Stimulated activated CD4-positive, alpha-beta T cell treated with anti-CD3 and anti-CD28 coated beads, Interleukin-15, amount 100 ng/mL, for 1 hour (primary cell): ENCODE measurements at places on chromosomes 1 and 21.

- DNase-seq = no peak
Observed at GRCh38 chr1:111980686-111981085, 8.8 kb downstream of the KCND3 start.

DNA sequence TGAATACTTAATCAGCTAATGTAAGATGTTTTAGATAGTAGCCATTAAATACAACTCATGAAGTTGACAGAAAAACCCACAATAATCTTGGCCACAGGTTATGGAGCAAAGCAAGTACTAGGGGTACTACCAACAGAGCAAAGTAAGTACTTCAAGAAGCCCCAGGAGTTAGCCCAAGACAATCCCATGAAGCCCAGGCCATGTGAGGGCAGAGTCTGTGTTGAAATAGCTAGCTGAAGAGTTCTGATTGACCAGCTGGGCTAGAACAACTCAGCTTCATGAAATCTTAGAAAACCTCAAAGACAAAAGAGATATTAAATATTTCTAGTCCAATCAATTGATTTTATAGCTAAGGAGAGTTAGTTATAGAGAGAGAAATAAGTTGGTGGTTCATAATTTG lies 212.9 kb upstream of the HOOK1 start:
- DNase-seq = no peak

GRCh38 chr1:167100730-167101129 lies 6.9 kb downstream of the STYXL2 start:
- no peak for DNase-seq

DNA sequence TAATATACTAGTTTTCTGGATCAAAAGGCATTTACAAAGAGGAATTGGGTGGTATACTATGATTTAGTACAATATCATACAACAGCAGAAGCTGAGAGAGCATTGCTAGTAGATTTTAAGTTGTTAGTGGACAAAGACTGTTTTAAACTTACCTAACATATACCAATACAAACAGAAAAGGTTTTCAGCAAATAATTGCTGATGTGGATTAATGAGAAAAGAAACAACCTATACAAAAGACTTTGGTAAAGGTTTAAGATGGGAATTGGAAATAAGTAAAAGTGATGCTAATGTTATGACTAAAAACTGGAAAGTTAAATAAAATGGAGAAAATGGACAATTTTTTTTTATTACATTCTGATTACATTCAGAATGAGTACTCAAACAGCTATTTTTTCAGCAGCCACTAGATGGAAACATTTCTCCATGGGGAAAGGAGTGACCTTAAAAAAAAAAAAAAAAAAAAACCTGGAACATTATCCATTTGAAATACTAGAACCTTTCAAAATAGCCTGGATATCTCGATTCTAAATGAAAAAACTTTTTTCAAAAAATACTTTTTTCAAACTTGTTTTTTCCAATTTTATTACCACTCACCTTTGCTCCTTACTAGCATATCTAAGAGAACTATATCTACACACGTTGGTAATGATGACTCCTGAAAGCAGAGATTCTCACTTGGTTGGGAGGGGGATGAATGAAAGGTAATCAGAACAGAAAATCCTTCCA lies 55.4 kb downstream of the EPRS1 start:
- no peak for DNase-seq

- no peak for DNase-seq
Observed at GRCh38 chr1:216293683-216294082, 129.6 kb downstream of the USH2A start.

- no peak for DNase-seq
Observed at GRCh38 chr1:164466429-164466828, 92.6 kb upstream of the PBX1 start.

DNA sequence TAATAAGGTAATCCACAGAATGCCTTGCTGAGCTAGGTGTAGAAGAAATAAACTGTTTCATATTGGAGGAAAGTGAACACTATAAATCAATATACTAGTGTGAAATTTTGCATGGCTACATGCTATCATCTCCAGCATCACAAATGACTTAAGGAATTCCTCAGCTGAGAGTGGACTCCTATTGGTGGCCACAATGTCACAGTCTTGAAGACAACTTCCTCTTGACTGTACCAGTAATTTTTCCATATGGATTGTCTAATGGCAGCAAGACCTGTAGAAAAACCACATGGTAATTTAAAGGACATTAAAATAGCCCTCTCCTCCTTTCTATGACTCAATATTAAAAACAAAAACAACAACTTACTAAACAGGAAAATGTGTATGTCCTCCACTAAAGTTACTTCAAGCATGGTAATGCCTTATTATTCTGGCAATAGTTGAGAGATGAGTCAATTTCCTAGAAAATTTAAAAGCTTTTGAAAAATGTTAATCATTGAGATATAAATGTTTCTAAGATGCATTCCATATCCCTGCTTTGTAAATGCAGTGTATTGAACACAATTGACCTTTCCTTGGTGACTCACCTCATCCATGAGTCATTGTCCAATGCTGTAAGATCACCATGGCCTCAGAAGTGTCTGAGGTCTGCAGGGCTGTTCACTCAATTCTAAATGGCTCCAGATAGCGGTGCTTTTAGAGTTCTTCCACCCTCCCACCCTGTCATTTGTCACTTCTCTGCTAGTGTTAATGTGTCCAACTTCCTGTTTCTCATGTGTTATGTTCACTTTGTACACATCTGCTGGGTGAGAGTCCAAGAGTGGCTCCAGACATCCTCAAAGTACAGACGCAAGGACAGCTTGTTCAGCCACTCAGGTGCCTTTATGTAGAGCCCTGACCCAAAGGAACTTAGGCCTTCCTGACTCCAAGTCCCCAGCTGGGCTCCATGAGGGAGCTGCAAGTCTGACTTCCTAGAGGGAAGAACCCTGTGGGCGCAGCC lies 32.8 kb upstream of the DNASE2B start:
- no peak for DNase-seq
